ENCODE measurements at places on chromosomes 1 and 21.

- DNase-seq: no peak
Observed at GRCh38 chr1:25050165-25050564, 120.1 kb upstream of the RUNX3 start.

DNA sequence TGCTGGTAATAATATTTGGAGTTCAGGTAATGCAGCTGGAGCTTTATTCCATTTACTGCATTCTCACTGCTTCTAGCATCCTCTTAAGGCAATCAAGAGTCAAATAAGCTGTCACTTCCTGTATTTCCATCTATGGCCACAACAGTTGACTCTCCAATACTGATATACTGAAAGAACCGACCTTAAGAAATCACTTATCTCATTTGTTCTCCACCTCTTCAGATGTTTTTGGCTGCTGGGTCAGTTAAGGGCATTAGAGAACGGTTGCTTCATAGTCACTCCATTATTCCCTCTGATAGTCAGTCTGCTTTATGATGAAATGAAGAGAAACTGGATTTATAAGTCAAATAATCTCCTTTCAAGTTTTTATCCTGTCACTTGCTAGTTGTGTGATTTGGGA lies 14.2 kb upstream of the RGS4 start:
- DNase-seq: no peak

- peak; percentile 95 for DNase-seq
Observed at GRCh38 chr1:95041491-95042165, 31.1 kb downstream of the ALG14 start.

- DNase-seq: peak; percentile 17
Observed at GRCh38 chr1:33719771-33720670, 143.9 kb upstream of the HMGB4 start.

- no peak for DNase-seq
Observed at GRCh38 chr1:37189111-37189510, 154.8 kb upstream of the GRIK3 start.

GRCh38 chr1:180927841-180928240 lies 15.1 kb downstream of the KIAA1614 start:
- DNase-seq: peak; percentile 72

DNA sequence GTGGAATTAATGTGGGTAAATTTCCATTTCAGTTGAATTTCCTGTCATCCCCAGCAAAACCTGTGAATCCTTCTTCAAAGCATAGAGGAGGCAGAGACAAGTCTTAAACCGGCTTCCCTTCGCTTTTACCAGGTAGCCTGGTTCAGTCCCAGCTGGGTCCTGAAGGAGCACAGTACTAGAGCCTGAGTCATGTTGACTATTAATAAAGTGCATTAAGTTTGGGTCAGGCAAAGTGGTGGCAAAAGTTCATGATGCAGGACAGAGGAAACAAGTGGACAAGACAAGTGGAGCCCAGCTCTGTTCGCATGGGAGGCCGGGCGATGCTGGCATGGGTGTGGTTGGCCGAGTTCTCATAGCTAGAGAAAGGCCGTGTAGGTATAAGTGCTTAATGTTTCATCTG lies 150.4 kb downstream of the DYRK1A start:
- DNase-seq: no peak

DNA sequence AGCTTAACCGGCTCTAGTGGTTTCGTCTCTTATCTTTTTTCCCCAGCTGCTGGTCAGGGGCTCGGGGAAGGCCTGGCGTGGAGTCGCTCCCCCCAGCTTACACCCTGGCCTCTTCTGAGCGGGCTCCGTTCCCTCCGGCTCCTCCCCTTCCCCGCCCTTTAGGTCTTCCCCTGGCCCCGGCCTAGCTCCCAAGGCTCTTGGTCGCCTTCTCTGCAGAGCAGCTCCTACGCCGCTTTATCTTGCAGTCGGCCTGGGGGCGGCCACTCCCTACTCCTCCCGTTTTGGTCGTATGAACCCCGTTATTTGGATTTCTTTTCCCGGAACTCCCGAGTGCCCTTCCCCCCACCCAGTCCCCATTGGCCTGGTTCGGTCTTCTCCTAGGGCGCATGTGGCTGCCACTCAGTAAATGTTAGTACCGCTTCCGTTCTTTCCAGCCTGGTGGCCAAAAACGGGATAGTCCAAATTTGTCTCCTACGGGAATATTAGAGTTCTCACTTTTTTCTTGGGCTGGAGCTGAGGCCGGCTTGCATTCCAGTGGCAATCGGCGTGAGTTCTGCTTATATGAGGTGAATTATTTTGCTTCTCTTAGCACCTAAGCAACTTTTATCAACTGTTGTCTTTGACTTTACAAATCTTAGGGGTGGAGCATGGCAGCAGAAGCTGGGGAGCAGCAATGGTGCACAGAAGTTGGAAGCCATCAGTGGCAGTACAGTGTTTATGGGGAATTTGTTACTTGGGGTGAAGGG lies 467 bp downstream of the THRAP3 start:
- DNase-seq: no peak

DNA sequence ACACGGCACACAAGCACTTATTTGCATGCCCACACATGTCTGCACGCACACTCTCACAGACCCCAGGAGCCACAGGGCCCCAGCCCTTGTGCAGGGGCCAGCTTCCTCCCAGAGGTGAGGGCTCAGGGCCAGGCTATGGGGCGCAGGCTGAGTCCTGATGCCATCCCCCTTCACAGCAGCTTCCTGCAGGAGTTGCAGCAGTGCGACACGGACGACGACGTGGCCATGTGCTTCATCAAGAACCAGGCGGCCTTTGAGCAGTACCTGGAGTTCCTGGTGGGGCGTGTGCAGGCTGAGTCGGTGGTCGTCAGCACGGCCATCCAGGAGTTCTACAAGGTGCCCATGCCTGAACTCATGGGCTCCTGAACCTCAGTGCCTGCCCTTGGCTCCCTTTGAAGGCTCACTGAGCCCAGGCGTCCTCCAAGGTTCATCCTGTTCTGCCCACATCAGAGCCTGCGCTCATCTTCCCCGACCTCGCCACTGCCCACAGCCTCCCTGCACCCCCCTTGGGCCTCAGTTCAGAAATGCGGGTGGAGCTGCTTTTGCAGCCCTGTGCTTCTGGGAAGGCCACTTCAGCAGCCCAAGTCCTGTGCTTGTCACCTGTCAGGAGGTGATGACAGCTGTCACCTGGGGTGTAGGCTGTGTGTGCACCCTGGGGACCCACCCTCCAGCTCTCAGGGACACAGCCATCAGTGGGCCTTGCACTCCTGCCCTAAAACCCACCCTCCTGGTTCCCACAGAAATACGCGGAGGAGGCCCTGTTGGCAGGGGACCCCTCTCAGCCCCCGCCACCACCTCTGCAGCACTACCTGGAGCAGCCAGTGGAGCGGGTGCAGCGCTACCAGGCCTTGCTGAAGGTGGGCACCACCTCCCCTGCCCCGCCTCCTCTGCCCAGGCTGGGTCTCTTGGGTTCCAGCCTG lies 66.6 kb downstream of the TRIM11 start:
- DNase-seq: no peak

GRCh38 chr1:27538793-27539192 lies 48.8 kb upstream of the WASF2 start:
- no peak for DNase-seq

GRCh38 chr1:110210604-110211495 lies 736 bp downstream of the KCNC4 start:
- DNase-seq: peak; percentile 36

- DNase-seq: peak; percentile 24
Observed at GRCh38 chr21:43657355-43658087, 1.8 kb downstream of the HSF2BP start.

DNA sequence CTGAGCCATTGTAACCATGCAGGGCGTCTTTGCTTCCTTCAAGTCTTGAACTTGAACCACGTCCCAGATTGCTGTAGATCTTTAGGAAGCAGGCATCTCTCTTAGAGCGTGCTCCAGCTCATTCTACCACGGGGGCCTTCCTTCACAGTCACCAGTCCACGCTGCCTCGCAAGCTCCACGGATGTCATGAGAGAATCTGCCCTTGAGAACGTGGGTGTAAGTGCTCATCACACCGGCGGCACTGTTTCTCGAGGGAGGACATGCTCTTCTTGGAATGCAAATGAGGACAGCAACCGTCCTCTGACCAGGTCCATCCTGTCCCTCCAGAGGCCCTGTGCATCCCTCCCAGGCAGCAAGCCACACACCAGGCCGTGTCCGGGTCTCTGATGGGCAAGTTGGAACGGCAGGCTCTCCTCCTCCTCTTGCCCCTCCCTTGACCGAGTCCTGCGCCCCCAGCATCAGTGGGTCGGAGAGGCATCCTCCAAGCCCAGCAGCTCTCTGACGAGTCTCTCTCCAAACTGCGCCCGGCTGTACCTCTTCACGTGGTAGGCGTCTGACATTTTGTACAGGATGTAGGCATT lies 103.1 kb downstream of the PGBD5 start:
- no peak for DNase-seq

GRCh38 chr1:38194472-38194871 lies 147.9 kb upstream of the POU3F1 start:
- no peak for DNase-seq

DNA sequence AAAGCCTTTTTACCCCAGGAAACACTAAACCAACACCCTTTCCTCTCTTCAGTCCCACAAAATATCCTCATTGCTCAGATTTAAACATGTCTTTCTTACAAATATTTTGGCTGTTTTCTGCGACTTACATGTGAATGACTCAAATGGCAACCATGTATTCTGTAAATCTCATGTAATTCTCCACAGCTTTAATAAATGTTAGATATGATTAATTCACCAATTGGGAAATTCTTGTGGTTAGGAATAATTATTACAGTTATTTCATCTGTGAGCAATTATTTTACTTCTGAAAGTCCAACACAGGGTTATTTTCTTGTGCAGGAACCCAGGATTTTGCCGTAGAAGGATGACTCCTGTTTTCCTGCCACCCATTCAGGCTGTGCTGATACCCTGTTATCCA lies 431.5 kb downstream of the LMO4 start:
- no peak for DNase-seq

DNA sequence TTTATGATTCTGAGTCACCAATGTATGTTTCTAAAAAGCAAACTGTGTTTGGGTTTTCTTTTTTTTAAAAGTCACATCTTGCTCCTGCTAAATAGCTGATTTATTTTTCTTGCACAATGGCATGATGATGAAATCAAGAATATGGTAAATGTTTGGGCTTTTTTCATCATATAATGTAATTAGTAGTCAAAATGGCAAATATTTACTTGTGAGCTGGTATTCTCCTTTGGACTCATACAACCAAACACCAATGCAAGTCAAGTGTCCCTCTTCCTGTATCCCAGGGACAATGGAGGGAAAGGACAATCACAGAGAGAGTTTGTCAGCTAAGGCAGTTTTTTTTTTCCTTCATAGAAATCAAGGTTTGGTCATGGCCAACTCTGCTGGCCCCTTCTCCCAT lies 94.6 kb upstream of the RALGPS2 start:
- DNase-seq: no peak
